ENCODE measurements at places on chromosomes 4 and X.

- no peak for DNase-seq
These were observed 35.0 kb downstream of the NPY5R start for GRCh38 chr4:163378661-163379060.

DNA sequence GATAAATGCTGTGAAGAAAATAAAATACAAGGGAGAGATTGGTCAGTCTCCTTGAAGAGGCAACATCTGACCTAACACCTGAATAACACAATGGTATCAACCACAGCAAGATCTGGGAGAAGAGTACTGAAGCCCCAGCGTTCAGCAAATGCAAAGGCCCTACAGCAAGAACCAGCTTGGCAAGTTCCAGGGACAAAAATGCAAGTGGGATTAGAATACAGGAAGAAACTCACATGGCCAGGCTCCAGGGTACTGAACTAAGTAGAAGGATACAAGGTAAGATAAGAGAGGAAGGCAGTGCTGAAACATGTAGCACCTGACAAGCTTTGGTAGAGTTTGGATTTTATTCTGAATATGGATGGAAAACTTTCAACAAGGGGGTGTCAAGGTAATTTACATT is 3.6 kb downstream of the SMIM14 start:
- DNase-seq = no peak

- no peak for DNase-seq
These were observed 329.1 kb downstream of the GALNTL6 start for GRCh38 chr4:172142281-172142741.

- no peak for DNase-seq
These were observed 67.7 kb downstream of the RHOH start for GRCh38 chr4:40264497-40264896.

GRCh38 chr4:7384929-7385890 is 49.5 kb downstream of the PSAPL1 start:
- DNase-seq = peak; percentile 7
